ENCODE measurements at places on chromosomes 6 and 20.

- no peak for DNase-seq
Observed at GRCh38 chr6:43496370-43497128, 13.6 kb downstream of the LRRC73 start.

- no peak for DNase-seq
Observed at GRCh38 chr6:141513830-141514229, 618.9 kb upstream of the GJE1 start.

DNA sequence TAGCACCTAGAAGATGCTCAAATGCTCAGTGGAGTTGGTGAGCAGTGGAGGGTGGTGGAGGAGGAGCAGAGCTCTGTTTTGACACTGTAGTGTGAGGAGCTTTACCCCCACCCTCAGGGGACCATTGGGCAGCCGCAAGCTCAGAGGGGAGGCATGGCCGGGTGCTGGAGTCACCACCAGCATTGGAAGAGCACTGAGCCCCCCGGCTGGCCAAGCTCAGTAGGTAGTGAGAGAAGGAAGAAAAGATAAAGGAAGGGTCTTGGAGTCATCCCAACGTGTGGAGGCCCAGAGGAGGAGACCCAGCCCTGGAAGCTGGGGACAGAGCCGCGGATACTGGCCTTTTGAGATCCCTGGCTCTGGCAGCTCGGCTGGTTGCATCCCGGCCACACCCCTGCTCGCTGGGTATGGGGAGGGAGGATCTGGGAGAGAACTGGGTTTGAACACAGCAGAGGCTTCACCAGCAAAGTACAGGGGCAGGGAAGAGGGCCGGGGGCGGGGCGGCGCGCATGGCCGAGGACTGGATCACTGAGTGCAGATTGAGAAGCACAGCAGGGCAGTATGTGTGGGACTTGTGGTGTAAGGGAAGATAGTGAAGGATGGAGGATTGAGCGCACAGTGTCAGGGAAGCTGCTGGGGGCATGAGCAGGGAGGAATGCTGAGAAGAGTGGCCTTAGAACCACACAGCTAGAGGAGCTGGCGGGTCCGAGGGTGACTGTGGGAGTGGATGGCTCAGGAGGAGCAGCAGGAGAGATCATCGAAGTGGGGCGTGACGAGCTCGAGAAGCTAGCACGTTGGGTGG, 24.4 kb downstream of the SYNDIG1 start:
- DNase-seq = no peak

- no peak for DNase-seq
Observed at GRCh38 chr6:79377047-79377446, 142.6 kb upstream of the HMGN3 start.

- no peak for DNase-seq
Observed at GRCh38 chr6:16540804-16541752, 220.2 kb downstream of the ATXN1 start.

- no peak for DNase-seq
Observed at GRCh38 chr20:60993433-60994044, 258.5 kb upstream of the CDH4 start.

DNA sequence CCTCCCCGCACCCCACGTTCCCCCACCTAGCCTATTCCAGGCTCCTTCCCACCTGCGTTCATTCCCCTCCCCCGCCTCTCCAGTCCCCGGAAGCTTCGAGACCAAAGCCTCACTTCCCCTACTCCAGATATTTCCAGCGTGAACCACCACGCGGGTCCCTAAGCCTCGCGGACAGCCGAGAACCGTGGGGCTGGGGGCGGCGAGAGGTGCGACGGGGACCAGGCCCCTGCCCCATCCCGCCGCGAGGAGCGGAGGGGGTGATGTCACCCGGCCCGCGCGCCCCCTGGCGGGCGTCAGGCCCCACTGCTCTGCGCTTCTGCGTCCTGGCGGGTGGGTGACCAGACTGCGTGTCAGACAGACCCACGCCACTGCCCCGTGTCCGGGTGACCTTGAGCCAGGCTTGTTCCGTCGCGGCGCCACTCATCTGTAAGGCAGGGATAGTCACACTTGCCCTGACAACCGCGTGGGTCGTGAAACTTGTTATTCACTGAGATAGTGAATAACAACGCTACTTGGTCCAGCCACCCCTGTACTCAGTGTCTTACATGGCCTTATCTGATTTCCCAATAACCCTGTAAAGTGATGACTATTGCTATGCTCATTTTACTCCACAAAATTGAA, 9.0 kb upstream of the HSP90AB1 start:
- DNase-seq = no peak

- no peak for DNase-seq
Observed at GRCh38 chr6:90230548-90231215, 66.0 kb downstream of the BACH2 start.
